ENCODE measurements at places on chromosomes 3 and 15. TPM values are rescaled to one million over a fixed set of nuclear protein-coding genes. Genes with fewer than 3 reads are reported as not detected.
A peak's percentile ranks its signal among the peaks of the same experiment; 100 is the strongest.

DNA sequence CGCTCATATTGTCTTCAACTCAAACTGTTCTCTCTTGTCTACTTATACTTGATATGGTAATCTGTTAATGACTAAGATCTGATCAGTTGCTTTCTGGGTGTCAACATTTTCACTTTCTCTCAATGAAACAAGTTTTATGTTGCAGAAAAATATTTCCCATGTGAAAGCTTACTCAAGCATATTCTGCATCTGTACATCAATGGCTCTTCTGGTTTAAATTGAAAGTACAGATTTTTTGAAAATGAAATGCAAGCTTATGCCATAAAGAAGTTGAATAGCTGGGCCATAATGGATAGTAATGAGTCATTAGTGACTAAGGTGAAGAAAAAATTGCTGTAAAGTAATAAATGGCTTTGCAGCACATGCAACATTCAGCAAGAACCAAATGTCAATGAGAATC lies 140.7 kb downstream of the BCHE start:
- no peak for DNase-seq

DNA sequence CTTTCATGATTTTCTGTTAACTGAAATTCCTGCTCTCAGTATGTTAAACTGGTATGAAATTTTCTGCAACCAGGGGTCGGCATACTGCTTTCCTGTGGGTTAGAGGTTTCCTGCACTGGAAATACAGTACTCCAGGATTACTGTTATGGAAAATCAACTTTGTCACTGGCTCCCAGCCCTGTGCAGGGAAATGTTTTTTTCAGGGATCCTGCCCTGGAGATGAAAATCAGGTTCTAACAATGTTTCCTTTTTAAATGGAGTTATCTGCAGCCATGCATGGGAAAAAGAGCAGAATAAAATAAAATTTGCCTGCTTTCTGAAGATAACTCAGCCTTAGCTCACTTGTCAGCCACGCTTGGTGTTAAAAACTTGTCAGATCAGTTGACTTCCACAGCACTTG lies 220.4 kb downstream of the IL5RA start:
- no peak for DNase-seq

- DNase-seq = no peak
Measured at GRCh38 chr3:127213381-127213918, 20.5 kb downstream of the PRR23E start.

DNA sequence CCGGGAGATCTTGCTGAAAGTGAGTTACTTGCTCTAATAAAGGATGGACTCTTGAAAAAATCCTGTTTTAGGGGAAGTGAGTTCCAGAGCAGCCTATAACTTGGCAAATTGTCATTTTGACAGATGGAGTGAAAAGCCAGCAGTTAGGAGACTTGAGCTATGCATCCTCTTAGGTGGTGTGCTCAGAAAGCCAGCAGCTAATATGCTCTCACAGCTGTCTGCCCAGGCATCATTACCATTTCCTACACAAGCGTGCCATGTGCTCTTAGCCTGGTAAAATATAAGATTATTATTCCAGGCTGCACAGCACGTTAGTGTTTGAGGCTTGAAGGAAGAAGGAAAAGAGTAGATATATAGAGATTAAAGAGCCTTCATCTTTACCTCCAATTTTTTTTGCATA lies 151.0 kb downstream of the CHL1 start:
- DNase-seq = no peak

DNA sequence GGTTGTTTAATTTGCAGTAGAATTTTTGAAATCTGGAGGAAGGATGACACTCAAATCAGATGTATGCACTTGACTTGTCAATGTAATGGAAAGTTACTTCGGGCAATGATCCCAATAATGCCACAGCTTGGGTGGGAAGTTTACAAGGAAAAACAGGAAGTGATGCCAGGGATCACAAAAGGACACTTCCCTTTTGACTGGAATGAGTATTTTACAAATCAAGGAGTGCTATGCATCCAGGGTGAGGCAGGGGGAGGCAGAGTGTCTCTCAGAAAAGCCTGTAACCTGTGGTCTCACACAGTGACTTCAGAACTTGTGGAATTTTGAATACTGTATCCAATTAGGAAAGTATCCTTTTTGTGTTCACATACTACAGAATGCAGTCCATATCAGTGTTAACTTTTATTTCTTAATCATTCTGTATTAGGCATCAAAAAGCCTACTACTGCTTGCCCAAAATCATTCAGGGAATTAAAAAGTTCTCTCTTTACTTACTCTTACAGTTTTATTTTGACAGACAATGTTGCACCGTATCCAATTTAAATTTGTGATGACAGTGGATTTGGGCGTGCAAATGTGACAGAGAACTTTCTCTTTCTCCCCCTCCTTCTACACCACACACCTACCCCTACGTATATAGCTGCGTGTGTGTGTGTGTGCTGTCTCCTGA lies 445.1 kb downstream of the MECOM start:
- peak; percentile 71 for DNase-seq

DNA sequence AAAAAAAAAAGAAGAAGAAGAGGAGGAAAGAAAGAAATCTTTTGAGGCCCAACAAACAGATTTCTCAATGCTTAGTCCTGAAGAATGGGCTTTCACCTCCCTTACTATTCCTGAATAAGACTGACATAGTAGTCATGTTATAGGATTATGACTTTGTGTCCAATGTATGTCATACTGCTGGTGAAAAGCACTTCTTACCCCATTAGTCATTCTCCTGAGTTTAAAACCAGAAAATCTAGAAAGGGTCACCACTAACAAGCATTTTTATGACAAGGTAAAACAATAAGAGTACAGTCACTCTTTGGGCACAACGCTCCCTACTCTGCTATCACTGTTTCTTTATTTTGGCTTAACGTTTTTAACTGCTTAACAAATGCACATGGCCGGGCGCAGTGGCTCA lies 88.2 kb downstream of the IGSF11 start:
- no peak for DNase-seq

- peak; percentile 63 for DNase-seq
Measured at GRCh38 chr3:42067326-42067725, 23.8 kb upstream of the TRAK1 start.

DNA sequence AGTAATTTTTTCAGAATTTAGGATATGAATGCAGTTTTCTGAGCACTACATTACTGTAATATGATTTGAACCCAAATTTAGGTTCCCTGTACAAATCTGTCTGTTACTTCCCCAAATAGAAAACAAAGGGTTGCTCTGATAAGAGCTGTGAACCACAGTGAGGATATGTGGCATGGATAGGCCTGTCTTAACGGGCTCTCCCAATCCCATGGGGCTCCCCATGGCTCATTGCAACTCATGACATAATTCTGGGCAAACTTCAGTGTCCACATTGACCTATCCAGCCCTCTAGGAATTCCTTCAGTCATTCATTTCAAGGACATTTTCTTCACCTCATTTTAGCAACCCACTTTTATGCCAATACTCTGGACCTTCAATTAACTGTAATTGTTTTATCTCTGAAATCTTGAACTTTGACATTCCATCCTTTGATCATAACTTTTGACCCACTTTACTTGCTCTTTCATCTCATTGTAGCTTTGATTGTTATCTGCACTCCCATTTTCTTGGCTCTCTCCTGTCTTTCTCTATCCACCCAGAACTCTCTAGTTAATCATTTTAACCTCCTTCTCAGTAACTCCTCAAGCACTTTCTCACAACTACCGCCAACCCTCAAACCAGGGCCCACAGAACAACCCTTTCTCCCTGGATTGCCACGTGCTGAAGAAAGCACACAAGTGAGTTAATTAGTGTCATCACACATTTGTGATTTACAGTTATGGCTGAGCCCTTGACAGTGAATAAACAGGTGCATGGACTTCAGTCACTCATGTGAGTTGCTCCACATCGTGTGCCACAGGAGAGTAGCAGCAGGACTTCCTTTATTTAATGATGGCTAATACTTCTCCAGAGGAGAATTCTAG lies 94.9 kb upstream of the AADACL2 start:
- no peak for DNase-seq

DCLK3 gene
- not detected for total RNA-seq

- peak; percentile 55 for DNase-seq
Measured at GRCh38 chr15:33040496-33040895, 154.0 kb downstream of the FMN1 start.

DNA sequence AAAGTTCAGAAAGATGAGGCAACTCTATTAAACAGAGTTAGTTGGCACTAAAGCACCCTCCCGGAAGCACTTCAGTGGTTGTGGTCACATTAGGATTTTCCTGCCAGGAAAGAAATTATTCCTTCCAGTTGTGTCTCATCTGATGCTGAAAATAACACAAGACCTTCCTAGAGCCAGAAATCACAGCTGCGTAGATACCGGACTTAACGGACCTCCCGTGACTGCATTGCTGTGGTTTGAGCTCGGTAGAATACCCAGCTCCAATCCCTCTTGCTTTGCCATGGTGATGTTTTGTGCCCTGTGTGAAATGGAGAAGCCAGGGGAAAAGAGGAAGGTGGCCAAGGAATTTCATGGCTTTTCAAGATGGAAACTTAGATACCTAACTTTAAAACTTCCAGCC lies 215.0 kb upstream of the IGF1R start:
- no peak for DNase-seq

- DNase-seq = no peak
Measured at GRCh38 chr3:177484206-177484605, 286.9 kb upstream of the TBL1XR1 start.

GRCh38 chr15:74291101-74292071 lies 55.3 kb downstream of the CCDC33 start:
- peak; percentile 68 for DNase-seq

DNA sequence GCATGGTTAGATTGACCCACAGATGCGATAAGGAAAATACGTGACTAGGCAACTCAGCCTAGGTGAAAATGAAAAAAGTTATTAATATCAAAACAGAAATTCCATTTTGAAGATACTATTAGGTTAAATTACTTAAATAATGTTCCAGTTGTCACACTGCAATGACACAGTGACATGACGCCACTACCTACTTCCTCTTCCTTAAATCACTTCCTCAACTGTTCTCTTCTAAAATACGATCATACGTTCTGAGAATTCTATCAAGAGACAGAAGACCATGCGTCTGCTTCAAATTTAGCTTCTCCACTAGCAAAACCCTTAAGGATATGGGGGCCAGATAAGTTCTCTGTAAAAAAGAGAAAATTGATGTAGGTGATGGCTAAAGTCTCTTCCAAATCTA lies 18.2 kb downstream of the CMTM6 start:
- no peak for DNase-seq

DNA sequence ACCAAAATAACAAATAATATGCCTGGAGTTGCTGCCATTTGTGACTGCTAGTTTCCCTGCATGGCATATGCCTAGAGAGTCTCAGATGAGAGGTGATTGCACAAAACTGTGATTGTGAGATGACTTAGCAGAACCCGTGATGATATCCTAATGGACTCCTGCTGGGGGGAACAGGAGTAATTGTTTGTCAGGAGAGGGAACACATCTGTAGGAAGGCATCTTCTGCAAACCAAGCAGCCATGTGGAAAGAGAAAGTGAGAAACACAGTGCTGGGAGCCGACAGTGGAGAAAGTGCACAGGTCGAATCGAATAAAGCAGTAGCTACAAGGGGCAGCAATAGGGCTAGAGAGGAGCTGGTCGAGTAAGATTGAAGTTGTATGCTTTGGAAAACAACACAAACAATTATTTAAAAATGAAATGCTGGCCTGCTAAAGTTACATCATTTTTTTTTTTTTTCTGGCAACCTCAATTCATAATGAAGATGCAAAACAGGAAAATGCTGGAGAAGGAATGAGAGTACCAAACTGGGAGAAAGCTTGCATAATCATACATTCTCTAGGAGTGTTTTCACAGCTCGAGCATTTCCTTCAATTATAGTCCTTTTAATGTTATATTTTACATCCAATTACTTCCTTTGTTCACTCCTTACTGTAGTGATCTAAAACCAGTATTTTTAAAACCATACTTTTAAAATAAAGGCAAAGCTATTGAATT lies 494.2 kb upstream of the AGTR1 start:
- DNase-seq = peak; percentile 5

- DNase-seq = peak; percentile 40
Measured at GRCh38 chr3:113844622-113845222, 6.1 kb downstream of the GRAMD1C start.

DNA sequence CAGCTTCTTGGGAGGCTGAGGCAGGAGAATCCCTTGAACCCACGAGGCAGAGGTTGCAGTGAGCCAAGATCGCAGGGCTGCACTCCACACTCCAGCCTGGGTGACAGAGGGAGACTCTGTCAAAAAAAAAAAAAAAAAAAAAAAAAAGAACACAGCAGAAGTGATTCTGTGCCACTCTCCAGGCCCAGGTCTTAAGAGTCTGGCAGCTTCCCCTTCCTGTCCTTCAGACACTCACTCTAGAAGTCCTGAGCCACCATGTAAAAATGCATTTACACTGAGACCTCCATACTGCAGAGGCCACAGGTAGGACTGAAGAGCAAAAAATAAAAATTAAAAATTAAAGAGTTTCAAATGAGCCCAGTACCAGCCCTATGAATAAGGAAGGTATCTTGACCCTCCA lies 11.8 kb upstream of the CDV3 start:
- no peak for DNase-seq

SAMMSON gene
- total RNA-seq = not detected

DNA sequence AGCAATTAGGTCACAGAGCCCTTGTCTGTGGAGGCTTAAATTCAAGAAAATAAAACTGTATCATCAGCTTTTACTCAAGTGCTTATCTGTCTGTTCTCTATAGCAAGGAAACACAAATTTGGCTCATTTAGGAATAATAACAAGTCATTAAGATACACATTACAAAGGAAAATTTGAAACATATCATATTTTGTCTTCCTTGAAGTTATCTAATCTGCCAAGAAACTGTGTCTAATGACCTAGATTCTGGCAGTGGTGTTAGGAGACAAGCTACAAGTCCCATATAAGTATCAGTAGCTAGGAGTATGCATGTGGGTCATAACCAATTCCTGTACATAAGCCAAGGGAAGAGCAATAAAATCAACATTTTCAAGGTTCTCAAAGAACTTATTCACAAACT lies 108.2 kb upstream of the SETMAR start:
- no peak for DNase-seq

CHST14 gene
- total RNA-seq = 3.8 TPM

GRCh38 chr3:57974796-57975388 lies 33.3 kb upstream of the FLNB start:
- peak; percentile 98 for DNase-seq

GRCh38 chr15:47675735-47676134 lies 41.6 kb upstream of the SEMA6D start:
- no peak for DNase-seq

GRCh38 chr3:59251869-59252268 lies 202.0 kb upstream of the CFAP20DC start:
- peak; percentile 20 for DNase-seq

DNA sequence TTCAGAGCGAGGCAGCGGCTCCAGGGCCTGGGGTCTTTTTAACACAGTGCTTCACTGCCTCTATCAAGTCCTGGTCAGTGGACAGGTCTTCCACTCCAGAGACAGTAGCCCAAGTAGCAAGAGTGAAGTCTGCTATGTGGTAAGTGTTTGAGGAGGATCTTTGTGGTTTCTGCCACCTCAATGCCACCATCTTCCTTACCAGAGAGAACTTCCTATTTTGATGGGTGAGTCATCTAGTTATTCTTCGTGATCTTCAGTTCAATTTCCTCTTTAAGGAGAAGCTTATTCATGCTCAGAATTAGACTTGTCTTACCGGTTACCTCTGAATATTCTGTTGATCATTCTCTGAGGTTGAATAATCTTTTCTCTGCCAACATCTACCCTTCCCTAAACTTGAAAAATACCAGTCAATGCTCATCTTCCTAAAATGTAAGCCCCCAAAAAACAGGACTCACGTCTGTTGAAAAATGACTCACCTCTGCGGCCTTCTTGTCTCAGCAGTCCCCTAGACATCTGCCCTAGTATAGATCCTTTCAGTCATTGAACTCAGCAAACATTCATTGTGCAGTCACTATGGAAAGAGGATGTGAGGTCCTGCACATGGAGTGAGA lies 32.2 kb upstream of the BCL6 start:
- DNase-seq = peak; percentile 27

- DNase-seq = no peak
Measured at GRCh38 chr3:81886081-81886480, 124.6 kb upstream of the GBE1 start.

Data from IMR-90 (cell line).